ENCODE measurements at places on chromosomes 11 and 22.
A peak's percentile ranks its signal among the peaks of the same experiment; 100 is the strongest.

DNA sequence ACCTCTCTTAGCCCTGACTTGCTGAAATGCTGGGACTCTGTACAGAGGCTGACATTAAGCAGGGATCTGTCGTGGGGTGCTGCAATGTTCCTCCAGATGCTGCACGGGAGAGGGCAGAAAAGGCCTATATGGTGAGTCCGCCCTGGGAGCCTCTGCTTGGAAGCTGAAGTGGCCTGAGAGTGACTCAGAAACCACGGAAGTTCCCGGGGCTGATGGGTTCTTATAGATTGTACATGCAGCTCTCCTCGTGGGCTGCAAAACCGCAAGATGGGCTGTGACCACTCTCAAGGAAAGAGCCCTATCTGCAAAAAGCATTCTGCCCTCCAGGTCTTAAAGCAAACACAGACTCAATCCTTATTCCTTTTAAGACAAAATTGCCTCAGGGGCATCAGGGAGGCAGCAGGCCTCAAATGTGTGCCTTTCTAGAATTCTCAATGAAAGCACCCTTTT lies 5.8 kb upstream of the SLC43A3 start:
- peak; percentile 8 for DNase-seq

DNA sequence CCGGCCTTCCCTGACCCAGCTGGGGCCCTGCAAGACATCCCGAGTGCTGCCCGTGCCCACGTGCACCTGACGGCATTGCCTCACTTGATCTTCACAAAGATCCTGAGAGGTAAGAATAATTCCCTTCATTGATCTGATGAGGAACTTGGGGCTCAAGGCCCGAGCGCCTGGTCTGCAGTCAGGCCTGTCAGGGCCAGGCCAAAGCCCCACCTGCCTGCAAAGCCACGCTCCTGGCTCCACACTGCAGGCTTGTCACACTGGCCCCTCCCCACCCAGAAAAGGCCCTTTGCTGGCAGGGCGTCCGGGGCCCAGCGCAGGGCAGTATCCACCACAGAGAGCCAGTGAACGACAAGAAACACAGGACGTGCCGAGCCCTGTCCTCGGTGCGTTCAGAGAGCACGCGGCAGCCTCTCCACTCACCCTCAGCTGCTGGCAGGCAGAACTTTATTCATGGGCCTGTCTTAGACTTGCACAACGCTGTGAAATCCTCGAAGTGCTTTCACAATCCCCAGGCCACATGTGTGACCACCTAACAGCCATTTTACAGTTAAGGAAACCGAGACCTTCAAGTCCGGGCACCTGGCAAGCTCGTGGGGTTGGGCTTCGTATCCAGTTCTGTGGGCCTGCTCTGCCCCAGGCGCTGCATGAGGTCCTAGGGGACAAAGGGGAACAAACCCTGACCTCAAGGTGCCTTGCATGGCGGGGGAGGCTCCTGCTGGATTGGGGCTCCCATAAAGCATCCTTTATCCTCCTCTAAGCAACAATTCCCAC lies 14.8 kb downstream of the KIAA0930 start:
- DNase-seq: no peak

DNA sequence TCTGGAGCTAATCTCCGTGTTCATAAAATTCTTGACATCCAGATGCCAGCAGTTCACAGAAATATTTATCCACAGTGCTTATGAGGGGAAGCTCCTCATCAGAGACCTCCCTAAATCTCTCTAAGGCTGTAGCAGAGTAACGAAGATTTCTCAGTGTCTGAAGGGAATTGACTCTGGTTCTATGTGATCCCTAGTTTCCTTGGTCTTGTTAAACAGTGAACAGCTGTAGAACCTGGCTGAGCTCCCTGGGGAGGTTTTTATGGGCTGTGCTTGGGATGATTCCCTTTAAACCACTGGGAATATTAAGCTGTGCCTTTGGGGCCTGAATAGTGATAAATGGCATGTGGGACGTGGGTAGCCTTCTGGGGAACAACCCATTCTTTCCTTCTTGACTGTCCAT lies 43.7 kb upstream of the ARHGAP20 start:
- no peak for DNase-seq

- DNase-seq: no peak
Observed at GRCh38 chr22:25714739-25715138, 27.2 kb upstream of the MYO18B start.

DNA sequence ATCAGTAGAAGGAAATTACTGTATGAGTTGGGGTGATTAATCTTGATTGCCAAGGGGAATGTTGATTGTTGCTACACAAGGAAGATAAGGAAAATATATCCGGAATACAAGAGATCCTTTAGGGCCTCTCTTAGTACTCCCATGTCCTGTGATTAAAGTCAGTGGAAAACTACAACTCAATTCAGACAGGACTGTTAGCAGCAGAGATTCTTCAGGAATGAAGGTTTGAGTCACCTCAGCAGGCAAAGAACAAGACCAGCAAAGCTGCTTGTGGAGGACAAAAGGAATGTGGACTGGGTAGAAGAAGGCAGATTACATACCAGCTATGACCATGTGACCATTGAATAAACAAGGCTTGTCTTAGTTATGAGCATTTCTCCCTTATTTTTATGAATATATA lies 478.2 kb downstream of the BUD13 start:
- DNase-seq: no peak

- DNase-seq: peak; percentile 92
Observed at GRCh38 chr11:69705351-69705811, 1.6 kb upstream of the FGF19 start.

- no peak for DNase-seq
Observed at GRCh38 chr22:26718905-26719304, 61.5 kb downstream of the MIAT start.

DNA sequence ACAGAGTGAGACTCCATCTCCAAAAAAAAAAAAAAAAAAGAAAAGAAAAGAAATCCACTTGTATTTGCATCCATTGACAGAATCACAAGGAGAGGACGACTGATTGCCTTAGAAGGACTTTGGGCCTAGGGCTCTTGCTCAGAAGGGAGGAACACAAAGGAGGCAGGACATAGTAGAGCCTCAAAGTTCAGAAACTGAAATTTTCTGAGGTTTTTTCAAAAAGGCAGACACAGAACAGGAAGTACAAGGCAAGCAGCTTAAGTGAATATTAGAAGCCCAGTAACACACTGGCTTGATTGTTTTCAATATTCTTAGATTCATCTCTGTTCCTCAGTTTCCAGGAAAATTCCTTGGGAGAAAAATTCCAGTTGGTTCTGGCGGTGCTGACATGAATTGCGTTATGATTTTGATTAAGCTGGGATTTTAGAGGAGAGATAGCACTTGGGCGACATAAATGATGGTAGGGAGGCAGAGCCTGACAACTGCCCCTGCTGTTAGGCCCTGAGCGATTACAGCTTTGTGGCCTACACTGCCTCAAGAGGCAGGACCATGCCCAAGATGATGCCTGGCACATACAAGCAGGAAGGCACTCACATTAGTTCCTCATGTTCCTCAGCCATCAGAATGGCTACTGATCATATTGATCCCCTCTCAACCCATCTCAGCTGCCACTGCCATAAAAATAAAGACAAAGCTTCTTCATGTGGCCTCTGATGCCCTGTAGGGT lies 15.3 kb downstream of the CLPB start:
- DNase-seq: no peak

GRCh38 chr22:49783036-49783746 lies 44.5 kb downstream of the BRD1 start:
- no peak for DNase-seq

Data from eye (tissue), 1 donor.